Astrocyte (in vitro differentiated cells and primary cell): ENCODE measurements at places on chromosomes 12 and 14. TPM values are rescaled to one million over a fixed set of nuclear protein-coding genes. Genes with fewer than 3 reads are reported as not detected.

DNA sequence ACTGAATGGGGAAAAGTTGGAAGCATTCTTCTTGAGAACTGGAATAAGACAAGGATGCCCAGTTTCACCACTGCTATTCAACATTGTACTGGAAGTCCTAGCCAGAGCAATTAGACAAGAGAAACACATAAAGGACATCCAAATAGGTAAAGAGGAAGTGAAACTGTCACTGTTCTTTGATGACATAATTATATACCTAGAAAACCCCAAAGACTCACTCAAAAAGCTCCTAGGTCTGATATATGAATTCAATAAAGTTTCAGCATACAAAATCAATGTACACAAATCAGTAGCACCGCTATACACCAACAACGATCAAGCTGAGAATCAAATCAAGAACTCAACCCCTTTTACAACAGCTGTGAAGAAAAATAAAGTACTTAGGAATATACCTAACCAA is 157.3 kb upstream of the DDHD1 start:
- no peak for DNase-seq

DNA sequence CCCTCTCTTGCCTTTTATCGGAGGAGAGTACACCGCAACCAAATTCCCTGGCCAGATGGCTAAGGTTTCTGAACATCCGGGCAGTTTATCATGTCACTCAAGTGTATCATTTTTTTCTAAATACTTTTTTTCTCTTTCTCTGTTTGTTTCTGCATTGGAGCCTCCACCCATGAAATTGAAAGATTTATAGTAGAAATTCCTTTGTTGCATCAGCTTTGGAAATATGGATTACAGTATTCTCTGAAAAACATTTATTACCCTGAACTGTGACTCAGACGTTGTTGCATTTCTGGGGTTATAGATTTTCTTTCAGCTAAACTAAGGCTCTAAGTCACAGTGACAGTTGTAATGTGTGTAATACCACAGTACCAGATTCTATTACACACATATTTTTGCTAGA is 187.0 kb downstream of the SPTSSA start:
- DNase-seq: no peak

GRCh38 chr12:88469154-88469553 is 111.1 kb downstream of the KITLG start:
- no peak for DNase-seq

GRCh38 chr12:24415934-24416333 is 466.5 kb upstream of the SOX5 start:
- DNase-seq: no peak

The ESRRB gene
- not detected in 2 replicates for total RNA-seq
